ENCODE measurements at places on chromosomes 11 and 22.

DNA sequence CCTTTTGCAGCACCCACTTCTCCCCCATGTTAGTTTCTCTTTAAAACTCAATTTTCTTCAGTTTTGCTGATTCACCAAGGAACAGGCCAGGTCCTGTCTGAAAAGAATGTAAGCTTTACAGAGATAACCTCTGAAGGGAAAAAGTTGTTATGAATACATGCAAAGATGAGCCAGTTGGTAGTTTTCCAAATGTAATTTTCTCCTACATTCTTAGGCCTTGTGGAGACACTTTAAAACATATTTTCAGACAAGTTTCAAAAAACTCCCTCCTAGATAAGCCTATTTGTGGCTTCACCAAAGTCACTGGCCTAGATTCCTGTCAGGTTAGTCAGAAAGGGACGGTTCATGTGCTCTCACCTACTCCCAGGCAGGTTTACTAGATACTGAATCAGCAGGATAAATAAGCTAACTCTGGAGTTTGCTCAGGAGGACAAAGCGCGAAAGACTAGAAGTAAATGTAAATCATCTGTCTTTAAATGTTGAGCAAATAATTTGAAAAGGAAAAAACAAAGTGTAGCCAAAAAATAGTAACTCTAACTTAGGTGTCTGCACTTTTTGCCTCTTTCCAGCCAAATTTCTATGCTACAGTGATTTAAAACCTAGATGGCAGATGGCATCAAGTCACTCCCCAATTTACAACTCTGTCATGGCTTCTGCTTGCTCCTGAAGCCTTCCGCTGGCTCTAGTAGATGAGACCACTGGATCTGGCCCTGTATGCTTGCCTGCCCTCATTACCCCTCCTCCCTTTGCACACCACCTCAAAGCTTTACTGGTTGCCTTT, 4.9 kb upstream of the ATP6V1E1 start:
- no peak for DNase-seq

GRCh38 chr11:28107750-28108618, at the start of the genes KIF18A and METTL15:
TSS of gene KIF18A (minus strand) at chr11:28108156. CDS start at chr11:28097947, 10,209 bp downstream.
TSS of gene METTL15 (plus strand) at chr11:28108388. CDS start at chr11:28113335, 4,947 bp downstream.
- peak; percentile 91 for DNase-seq

- no peak for DNase-seq
Measured at GRCh38 chr22:29948385-29948769, 65.4 kb downstream of the MTMR3 start.

- no peak for DNase-seq
Measured at GRCh38 chr11:68342459-68343158, 30.2 kb downstream of the LRP5 start.

GRCh38 chr22:44928711-44929358, 81.0 kb downstream of the PHF21B start:
- DNase-seq = no peak
